ENCODE measurements at places on chromosomes 7 and 10.

DNA sequence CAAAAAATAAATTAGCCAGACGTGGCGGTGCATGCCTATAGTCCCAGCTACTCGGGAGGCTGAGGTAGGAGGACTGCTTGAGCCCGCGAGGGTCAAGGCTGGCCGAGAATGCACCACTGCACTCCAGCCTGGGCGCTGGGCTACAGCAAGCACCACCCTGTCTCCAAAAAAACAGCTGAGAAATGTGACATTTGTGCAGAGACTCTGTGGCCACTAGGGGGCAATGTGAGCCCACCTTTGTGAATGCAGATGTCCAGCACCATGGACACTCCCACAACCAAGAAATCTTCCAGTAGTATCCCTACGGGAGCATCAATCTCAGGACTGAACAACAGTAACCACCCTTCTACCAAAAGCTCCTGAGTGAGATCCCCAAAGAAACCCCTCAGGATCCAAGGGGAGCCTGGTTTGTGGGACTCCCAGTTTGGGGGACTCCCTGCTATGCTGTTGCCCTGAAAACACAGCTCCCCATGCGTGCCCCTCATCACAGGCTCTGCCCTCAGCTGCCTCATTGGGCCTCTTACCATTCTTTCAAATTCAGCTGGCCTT, 6.2 kb upstream of the AHCYL2 start:
- DNase-seq = peak; percentile 57

DNA sequence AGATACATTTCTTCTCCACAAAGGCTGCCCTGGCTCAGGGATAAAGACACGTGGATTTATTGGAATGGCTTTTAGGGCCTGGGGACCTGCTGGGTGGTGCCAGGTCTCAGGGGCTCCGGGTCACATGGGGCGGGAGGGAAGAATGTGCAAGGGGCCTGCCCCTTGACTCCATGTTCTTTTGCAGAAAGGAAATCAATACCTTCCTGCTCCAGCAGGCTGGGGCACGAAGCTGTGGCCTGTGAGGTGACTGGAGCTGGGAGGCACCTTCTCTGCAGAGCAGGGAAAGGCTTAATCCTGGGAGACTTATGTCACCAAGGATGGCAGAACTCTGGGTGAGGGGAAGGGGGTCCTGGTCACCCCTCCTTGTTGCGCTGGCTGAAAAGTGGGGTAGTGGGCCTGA, 42.3 kb upstream of the GNA12 start:
- DNase-seq = no peak

- no peak for DNase-seq
These were observed 111.8 kb downstream of the VIPR2 start for GRCh38 chr7:159032753-159033472.

DNA sequence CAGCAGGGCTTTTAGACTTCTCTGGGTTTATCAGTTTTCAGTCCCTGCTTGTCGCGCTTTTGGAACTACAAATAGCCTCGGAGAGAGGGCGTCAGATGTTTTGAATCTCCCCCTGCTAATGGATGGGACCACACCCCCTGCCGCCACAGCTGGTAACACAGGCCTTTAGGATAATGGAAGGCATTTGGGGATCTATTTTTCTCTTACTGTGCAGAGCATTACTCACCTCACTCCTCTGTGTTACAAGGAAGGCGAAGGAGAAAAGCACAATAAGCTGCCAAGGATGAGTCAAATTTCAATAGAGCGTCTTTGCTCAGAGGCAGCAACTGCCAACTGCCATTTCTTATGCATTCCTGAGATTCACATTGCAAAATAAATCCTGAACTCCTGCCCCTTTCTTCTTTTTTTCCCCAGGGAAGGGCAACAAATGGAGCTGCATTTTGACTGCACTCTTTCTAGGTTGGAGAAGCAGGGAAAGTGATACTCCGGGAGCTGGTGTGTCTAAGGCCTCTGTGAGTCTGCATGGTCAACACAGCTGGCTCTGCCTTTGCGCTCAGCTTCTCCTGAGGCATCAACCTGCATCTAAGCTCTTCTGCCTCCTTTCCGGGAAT, 31.5 kb upstream of the SMNDC1 start:
- no peak for DNase-seq

DNA sequence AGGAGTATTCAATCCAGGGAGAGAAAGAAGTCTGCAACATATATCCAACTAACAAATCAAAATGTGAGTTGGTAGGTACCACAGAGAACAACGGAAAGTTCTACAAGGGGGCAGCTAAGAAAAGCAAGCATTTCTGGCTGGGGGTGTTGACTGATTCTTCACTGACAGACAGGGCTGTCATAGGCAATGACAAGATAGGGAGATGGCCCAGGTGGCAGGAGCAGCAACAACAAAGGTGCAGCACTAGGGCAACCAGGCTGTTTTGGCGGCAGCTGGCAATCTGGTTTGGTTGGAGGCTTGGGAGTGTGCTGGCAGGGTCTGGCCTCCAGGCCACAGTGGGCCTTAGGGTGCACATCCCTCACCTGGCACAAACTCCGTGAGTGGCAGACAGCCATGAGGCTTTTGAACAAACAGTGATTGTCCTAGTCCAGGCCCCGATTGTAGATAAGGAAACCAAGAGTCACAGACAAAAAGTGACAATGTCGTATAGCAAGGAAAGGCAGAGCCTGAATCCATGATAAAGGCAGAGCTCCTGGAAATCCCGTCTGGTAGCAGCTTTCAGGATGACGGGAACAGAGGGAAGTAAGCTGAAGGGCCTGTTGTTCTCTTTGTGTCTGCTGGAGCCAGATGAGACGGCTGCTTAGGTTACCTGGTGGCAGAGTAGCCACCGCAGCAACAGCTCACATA, 28.4 kb downstream of the DPCD start:
- DNase-seq = no peak

- no peak for DNase-seq
These were observed 452 bp downstream of the SEMA3C start for GRCh38 chr7:80918399-80918798.

All from activated T-helper 1 cell treated with Interleukin-2 at 50 U/mL for 16 hours (primary cell).